Stimulated activated CD8-positive, alpha-beta memory T cell treated with anti-CD3 and anti-CD28 coated beads, Interleukin-15, amount 100 ng/mL, for 4 hours (primary cell): ENCODE measurements at places on chromosomes 3 and 15.

DNA sequence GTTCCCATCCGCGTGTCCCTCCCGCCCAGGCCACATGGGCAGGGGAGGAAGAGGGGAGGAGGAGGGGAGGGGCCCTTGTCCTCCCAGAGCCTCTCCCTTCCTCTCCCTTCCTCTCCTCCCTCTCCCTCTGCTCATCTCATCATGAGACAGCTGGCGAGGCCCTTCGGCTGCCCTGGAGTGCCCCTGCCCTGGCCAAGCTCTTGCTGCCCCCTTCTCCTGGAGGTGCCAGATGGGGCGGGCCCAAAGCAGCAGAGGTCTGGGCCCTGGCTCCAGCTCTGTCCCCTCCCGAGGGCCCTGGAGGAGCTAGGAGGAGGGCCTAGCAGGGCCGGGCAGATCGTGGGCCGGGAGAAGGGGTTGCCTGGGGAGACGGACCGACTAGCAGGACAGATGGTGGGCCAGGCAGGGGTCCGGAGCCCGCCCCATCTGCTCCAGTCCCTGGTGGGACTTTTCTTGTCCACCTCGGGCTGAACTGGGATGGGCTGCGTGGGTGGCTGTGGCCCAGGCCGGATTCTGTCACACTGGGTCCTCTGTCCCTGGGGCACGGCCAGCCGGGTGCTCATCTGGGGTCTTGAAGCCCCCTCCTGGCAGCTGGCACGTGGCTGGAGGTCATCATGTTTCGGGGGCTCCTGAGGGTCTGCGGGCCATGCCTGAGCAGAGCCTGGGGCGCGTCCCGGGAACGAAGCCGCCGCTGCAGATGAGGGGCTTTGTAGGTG, 183.4 kb downstream of the GOLGA6L6 start:
- no peak for DNase-seq

GRCh38 chr3:176590722-176591121, 606.6 kb downstream of the TBL1XR1 start:
- DNase-seq: no peak

DNA sequence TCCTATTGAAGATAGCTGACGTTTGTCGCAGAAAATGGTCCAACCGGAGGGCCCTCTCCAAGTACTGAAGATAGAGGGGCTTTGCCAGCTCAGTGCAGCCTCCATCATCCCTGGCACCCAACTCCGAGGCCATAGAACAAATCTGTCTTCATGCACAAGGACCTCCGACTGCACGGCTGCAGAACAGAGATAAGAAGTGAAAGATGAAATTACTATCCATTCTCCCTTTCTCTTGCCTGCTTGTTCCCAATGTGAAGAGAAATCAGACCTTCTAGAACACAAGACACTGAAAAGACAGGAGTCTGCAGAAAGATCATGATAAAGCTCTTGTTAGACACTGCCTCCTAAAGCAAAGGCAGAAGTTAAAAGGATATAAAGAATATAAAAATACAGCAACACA, 19.9 kb downstream of the INO80 start:
- DNase-seq: no peak

GRCh38 chr3:67587811-67588210, 66.6 kb downstream of the SUCLG2 start:
- DNase-seq: no peak

- no peak for DNase-seq
Measured at GRCh38 chr15:42461261-42461660, 29.7 kb downstream of the ZNF106 start.

- no peak for DNase-seq
Measured at GRCh38 chr3:161423911-161424522, 52.7 kb upstream of the SPTSSB start.

DNA sequence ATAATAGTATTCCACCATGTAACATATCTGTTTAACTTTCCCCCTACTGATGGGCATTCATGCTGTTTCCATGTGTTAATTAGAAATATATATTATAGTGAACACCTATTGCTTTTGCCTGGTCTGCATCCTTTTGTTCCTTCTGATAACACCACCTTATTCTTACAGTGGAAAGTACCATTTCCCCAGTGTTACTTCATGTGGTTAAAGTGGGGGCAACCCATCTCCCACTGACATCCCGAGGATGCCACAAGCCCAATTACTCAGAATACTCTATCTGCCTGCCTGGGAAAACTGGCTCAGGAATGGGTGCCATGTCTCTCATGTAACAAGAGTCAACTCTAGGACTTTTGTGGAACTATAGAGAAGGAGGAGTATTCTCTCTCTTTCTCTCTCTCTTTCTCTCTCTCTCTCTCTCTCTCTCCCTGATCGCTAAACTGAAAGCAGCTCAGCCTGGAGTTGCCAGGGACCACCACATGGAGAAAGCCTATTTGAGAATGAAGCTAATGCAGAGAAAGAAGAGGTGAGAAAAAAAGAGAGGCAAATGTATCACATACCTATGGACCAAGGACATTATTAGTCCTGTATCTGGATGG, 66.4 kb upstream of the PPIB start:
- no peak for DNase-seq

DNA sequence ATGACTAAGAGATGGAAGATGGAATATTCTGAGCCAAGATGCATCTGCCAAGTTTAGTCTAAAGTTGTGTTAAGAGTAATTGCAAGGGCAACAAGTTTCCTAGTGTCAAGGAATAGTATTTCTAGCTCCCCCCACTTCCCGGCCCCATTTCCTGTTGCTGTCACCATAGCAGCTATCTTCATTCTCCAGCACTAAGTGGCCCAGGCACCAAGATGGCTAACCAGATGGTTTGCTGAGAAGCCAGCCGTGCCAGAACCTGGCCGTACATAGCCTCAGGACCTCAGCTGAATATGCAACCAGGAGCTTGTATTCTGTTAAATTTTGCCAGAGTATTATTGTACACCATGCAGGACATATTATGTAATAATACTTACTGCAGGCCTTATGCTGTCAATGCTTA, 108.8 kb upstream of the UMPS start:
- DNase-seq: no peak

GRCh38 chr3:154779571-154779970, 300.5 kb upstream of the MME start:
- no peak for DNase-seq

DNA sequence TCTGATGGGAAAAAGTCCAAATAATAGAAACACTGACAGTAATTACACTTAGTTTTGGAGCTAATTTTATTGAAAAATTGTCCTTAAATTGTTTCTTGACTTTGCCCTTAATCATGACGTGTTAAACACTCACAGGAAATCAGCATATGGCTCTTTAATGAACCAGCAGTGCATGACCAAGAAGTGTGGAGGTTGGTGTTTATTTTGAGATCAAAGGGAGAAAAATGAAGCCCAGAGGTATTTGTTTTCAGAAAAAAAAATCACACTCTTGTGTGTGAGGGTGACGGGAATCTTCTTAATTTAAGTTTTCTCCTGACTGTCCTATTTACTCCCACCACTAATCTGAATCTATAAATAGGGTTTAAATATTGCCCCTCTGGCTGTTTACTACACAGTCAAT, 28.8 kb upstream of the SYNM start:
- no peak for DNase-seq

GRCh38 chr3:3177861-3178497, 1.5 kb downstream of the CRBN start:
- no peak for DNase-seq

DNA sequence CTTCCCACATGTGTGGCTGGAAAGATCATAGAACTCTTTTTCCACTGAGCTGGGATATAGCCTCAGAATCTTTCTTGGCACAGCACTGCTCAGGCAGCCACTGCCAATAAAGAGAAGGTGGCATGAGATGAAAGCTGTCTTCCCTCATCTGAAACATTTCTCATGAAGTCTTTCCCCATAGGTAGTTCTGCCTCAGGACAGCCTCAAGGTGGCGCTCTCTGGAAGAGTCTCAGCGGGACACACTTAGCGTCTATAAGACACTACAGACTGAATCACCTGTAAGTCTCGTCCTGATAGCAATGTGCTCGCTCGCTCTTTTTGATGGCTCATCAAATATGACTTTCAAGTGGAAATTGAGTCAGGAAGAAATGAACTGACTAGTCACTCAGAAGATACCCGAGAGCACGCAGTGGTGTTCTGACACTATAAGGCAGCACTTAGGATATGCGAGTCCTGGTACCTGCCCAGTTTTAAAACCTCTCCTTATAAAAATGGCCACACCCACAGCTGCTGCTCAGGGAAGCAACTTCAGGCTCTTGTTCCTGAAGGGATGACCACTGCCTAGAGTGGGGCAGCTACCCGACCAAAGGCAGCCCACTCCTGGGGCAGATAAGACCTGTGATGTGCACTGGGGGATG, 269.5 kb downstream of the SUCLG2 start:
- no peak for DNase-seq

DNA sequence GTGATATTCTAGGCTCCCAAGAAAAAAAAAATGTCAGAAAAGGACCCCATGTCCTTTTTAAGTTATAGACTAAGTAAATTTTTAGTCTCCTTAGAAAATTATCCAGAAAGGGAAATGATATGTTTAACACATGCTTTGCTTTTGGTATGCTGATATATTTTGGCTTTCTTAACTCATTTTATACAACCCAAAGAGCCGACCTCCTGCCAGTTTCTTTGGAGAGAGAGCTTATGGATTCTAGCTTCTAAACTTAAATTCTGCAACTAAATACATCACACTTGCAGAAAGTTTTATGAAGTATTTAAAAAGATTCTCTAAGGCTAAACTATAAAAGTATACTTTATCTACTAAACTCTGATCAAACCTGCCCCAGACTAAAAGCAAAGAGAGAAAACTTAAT, 43.9 kb upstream of the ZPLD1 start:
- DNase-seq: no peak

- DNase-seq: no peak
Measured at GRCh38 chr3:39141171-39141995, 12.0 kb downstream of the CSRNP1 start.

DNA sequence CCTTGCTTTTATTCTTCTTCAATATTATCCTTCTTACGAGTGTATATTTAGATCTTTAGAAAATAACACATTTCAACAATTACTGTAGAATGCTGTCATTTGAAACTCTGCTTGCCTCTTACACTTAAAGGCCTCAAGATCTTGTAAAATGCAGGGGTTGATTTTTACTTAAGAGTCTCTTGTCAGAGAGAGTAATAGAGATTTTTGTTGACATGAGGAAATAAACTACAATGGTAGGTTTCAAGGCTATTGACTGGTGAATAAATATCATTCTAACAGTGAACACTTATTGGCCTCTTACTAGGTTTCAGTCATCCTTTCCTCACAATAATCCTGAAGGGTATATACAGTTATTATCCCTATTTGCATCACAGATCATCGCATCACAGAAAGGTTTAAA, 344.6 kb downstream of the GBE1 start:
- DNase-seq: no peak

DNA sequence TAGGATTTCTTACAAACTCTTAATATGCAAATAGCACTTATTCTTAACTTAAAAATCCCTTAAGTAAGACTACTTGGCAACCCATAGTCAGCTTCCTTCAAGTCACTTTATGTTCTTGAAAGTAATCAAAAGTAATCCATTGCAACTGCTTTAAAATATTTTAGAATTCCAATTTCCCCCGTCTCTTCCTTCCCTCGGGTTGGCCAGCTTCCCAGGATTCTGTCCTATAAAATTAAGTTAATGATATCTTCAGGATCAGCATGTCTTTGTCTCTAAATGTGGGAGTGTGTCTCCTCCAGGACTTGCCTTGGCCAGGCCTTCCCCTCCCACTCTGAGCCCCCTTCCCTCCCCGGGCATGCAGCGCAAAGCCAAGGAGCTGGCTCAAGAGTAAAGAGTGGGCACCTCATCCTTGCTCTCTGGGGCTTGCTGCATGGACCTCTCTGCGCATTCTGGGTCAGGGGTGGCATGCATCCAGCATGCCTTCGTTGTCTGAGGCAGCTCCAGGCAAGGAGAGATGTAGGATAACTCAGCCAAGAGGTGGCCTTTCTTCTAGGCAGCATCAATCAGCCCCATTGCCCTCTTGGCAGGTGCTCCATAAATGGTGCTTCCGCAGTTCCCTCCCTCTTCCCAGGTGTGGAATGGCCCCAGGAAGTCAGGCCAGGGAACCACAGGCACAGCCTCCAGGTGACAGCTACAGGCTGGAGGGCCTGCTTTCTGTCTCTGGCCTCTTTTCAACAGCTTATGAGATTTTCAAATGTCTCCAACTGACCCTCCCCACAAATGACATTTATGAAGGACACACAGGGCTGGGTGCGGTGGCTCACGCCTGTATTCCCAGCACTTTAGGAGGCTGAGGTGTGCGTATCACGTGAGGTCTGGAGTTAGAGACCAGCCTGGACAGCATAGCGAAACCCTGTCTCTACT, 108.7 kb upstream of the ALDH1A3 start:
- DNase-seq: no peak

DNA sequence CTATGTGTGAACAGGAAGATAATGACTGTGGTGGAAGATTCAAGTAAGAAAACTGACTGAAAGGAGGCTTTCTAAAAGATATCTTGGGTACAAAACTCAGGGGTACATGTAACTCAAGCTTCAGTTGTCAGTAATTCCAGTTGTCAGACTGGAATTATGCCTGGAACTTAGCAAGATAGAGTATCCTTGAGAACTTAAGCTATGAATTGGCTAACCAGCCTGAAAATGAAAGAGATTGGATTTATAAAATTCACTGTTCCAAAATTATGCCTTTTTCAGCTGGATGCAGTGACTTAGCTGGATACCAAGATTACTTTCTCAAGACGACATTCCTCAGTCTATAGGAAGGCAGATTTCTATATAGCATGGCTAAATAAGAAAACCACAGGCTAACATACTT, 221.9 kb upstream of the ZBTB20 start:
- DNase-seq: no peak

- DNase-seq: no peak
Measured at GRCh38 chr3:1611824-1612223, 486.8 kb upstream of the CNTN4 start.

DNA sequence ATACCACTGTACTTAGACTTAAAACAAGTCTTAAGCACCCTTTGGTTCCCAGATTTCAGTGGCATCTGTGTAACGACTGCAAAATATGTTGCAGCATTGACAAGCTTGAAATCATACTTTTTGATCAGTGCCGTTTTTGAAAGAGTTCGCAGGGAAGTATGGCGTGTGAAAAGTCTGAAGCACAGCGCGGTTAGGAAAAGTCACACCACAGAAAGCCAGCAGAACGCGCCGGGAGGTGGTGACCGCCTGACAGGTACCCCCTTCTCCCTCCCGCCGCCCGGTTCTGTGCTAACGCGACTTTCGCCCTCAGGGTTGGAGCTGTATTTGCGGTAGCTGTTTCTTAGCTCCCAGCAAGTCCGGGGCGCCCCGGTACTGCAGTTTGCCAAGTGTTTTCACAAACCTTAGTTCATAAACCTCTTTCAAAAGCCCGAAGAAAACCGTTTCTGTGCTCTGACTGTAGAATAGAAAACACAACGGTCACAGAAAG, 481 bp upstream of the CRYBG3 start:
- no peak for DNase-seq

DNA sequence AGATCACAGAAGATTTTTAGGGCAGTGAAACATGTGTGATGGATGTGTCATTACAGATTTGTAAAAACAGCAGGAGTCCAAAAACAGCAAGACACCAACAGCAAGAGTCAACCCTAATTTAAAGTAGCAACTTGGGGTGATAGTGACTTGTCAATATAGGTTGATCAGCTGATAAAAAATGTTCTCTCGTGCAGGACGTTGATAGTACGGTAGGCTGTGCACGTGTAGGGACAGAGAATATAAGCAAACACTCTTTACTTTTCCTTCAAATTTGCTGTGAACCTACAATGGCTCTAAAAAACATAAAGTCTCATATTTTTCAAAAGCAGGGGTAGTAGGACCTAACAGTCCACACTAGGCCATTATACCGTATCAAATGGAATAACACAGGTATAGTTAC, 120.8 kb downstream of the STAG1 start:
- DNase-seq: no peak
